ENCODE measurements at places on chromosomes 2 and 18.

GRCh38 chr18:70636991-70637390 is 348.1 kb downstream of the SOCS6 start:
- DNase-seq = no peak

GRCh38 chr2:101305492-101306078 is 2.9 kb downstream of the RNF149 start:
- DNase-seq = no peak

- DNase-seq = no peak
These were observed 529.7 kb upstream of the CDH7 start for GRCh38 chr18:65221115-65221514.

- DNase-seq = no peak
These were observed 1.1 kb downstream of the ZNF513 start for GRCh38 chr2:27379383-27379835.

DNA sequence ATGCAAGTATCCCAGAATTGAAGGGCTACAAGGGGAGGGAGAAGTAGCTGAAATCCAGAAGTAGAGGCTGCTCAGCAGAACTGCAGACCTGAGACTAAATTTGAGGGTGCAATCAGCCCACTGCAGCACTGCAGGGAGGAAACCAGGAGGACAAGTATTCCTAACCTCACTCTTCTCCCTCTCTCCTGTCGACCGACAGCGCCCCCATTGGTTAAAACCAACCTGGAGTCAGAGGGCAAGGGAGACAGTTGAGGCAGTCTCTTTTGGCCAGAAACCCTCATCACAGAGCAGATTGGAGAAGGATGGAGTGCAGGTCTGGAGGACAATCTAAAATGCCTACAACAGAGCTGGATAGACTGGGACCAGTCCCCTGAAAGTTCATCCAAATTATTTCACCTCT is 768.9 kb upstream of the KLHL29 start:
- DNase-seq = no peak

GRCh38 chr18:76383636-76384035 is 111.4 kb downstream of the ZNF516 start:
- DNase-seq = no peak

- DNase-seq = no peak
These were observed 89.3 kb downstream of the CABYR start for GRCh38 chr18:24227977-24228666.

- no peak for DNase-seq
These were observed 164.4 kb downstream of the DDX1 start for GRCh38 chr2:15756011-15756550.

GRCh38 chr18:58038063-58038462 is 6.0 kb upstream of the NEDD4L start:
- no peak for DNase-seq

Measured in GF-D8 (cell line).